ENCODE measurements at places on chromosomes 4 and X.

GRCh38 chr4:99349338-99349737, 3.2 kb downstream of the ADH1C start:
- no peak for DNase-seq

- DNase-seq, result peak; percentile 87
Observed at GRCh38 chrX:39782276-39782675, 315.5 kb downstream of the BCOR start.

DNA sequence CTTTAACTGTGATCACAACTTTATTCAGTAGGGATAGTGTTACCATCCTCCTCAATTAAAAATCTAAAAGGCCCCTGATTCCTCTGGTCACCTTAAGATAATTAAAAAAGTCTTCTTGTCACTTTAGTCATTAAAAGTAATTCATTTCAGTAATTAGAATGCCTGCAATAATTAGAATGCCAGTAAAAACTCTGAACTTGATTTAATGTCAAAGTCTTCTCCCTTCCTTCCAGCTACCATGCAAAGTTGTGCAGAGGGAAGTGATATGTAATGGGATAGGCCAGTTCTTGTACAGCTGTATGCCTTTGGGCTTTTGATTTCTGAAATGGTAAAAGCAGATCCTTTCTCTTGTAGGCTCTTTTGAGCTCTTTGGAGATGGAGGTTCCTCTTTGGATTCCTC, 417.2 kb downstream of the ADAM29 start:
- DNase-seq, result no peak

GRCh38 chr4:174418640-174419212, 103.6 kb downstream of the HPGD start:
- no peak for DNase-seq

- DNase-seq, result no peak
Observed at GRCh38 chrX:109533005-109533404, 3.6 kb upstream of the NXT2 start.

DNA sequence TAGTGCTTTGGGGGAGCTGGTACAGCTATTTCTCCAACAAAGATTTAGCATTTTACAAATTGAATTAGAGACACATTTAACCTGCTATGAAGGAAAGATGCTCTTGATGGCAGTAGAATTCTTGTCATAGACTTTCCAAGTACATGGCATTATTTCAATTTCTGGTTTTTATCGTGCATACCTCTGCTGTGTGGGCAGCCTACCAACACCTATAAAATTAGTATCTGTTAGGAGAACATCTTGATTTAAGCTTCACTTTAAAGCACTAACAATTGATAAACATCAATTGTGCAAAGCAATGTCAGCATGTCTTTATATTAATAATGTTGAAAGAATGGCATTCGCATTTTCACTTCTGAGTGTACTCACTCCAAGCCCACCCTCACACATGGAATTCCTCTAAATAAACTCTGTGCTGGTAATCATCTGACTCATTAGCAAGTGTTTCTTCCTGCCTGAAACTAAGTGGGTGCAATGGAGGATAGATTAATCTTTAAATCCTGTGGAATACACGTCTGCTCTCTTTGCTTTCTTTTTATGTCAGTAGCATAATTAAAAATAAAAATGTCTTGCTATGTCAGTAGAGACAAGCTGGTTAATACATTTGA, 279.8 kb upstream of the MAGEB18 start:
- no peak for DNase-seq

DNA sequence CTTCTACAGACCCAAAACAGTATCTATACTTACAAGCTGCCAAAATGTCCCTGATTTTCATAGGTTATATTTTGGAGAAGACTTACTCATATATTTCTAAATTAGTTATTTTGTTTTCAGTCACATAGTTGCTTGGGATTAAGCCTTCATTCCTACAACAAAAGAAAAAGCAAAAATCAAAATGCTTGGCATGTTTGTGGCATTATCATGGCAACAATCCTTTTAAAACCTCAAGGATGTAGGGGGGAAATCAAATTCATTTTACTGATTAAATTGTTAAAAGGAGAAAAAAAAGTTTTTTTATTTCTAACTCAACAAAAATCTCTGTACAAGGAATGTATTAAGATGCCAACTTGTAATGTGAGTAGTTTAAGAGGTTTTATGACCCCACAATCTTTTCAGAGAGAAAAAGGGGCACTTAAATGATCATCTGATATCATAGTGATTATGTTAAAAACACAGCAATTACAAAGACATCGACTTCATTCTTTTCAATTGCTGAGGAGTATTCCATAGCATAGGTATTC, 23.5 kb downstream of the TXK start:
- no peak for DNase-seq

GRCh38 chrX:23788521-23788920, 5.5 kb downstream of the SAT1 start:
- DNase-seq, result no peak

- no peak for DNase-seq
Observed at GRCh38 chr4:119493419-119493818, 135.2 kb downstream of the PDE5A start.

DNA sequence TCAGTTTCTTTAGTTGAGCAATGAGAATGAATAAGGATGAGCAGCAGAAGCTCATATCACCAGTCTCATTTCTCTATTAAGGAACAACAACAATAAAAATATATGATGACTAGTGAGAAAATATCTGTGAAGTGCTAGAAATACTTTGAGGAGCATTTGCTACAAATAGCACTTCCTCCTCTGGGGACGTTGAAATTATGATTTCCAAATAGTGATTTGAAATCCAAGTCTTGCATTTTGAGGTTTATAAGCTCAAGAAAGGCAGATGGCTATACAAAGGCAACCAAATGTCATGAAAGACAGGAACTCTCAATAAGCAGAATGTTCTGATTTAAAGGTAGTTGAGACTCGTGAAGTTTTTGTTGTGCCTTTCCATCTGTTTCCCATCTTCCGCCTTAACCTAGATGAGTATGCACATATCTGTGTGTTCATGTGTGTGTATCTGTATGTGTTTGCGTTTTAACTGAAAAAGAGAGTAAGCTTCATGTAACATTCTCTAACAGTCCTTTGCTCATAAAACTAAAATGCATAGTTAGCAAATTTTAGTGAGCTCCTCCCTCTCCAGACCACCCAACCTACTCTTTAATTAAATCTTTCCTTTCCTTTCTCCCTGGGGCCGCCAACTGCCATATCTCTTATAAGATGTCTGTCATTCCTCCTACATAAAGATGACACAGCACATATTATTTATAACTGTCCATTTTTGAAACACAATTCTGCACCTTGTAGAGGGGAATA, 222.6 kb upstream of the RASGEF1B start:
- no peak for DNase-seq

- DNase-seq, result no peak
Observed at GRCh38 chrX:138691186-138691585, 20.3 kb downstream of the FGF13 start.

DNA sequence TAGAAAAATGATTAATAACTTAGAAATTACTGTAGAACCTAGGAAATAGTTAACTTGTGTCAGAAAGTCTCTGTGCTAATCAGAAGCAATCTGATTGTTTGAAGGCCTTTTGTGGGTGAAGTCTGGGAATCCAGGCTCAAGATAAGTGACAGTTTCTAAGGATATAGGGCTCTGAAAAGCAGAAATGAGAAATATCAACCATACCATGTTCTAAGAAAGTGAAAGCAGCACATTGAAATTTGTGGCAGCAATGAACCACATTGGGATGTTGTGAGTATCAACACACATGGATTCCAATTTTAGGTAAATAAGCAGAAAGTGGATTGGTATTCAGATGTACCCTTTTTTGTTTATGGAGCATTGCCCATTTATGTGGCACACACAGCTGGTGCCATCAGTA, 464.6 kb downstream of the IL15 start:
- no peak for DNase-seq

DNA sequence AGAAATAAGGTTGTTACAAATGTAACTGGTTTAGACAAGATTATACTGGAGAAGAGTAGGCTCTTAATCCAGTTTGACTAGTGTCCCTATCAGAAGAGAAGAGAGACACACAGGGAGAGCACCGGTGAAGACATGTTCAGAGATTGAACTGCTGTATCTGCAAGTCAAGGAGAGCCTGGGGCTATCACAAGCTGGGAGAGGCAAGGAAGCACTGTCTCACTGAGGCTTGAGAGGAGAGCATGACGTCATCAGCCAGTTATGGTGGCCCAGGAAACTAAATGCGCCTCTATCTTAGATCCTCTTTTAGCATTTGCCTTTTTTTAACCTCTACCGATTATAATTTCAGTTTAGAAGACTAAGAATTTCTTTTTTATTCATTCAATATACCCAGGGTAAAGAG, 583.4 kb downstream of the TRAM1L1 start:
- DNase-seq, result no peak

- DNase-seq, result no peak
Observed at GRCh38 chr4:39818646-39819045, 120.7 kb downstream of the UBE2K start.

DNA sequence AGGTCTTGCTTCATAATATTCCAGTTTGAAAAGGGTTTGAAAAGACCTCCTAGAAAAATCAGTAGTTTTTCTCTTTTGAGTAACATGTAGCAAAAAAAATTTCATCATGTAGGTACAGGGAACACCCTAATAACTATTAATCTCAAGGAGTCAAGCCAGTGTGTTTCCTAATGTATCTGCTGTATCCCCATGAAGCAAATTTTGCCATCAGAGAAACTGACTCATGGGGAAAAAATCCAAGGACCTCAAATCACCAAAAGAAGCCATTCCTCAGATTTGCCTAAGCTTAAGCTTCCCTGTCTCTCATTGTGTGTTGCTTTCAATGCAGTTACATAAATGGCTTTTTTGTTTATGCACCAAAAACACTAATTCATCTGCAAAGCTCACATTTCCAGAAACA, 29.7 kb downstream of the F9 start:
- DNase-seq, result no peak

DNA sequence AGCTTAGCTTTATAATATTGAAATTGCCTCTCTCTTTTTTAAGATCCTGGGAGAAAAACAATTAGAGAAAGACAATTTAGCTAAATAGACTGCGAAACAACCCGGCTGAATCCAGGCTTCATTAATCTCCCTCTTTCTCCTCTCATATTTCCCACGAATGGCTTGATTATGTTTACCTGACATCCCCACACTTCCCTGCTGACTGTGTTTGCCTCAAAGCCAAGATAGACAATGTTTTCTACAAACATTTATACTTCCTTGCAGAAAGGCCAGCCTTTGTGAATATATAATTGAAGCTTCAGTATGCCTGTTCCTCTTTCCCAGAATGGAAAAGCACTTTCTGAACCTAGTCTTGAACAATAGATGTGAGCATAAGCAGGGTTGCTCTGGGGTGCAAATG, 566.8 kb downstream of the PDHA2 start:
- no peak for DNase-seq

GRCh38 chr4:175671491-175671934, 140.6 kb downstream of the GPM6A start:
- DNase-seq, result peak; percentile 83

DNA sequence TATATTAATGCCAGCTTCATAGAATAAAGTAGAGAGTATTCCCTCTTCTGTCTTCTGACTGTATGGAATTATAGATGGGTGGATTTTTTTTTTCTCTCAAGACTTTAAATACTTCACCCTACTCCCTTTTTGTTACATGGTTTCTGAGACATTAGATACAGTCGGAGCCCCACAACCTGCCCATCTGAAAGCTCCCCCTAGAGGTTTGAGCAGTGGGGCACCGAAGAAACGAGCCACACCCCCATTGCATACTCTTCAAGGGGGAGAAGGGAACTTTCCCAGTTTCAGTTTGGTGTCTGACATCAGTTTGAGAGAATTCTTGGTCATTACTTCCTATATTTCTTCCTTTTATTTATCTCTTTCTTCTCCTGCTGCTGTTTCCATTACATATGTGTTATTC, 437.6 kb upstream of the AGA start:
- peak; percentile 83 for DNase-seq

- DNase-seq, result no peak
Observed at GRCh38 chr4:183333983-183334382, 11.8 kb upstream of the CLDN24 start.

GRCh38 chr4:67678612-67679011, 22.3 kb downstream of the UBA6 start:
- DNase-seq, result no peak

GRCh38 chr4:3644849-3645627, 112.8 kb upstream of the LRPAP1 start:
- no peak for DNase-seq

- DNase-seq, result no peak
Observed at GRCh38 chr4:158025131-158025530, 147.7 kb downstream of the GASK1B start.

DNA sequence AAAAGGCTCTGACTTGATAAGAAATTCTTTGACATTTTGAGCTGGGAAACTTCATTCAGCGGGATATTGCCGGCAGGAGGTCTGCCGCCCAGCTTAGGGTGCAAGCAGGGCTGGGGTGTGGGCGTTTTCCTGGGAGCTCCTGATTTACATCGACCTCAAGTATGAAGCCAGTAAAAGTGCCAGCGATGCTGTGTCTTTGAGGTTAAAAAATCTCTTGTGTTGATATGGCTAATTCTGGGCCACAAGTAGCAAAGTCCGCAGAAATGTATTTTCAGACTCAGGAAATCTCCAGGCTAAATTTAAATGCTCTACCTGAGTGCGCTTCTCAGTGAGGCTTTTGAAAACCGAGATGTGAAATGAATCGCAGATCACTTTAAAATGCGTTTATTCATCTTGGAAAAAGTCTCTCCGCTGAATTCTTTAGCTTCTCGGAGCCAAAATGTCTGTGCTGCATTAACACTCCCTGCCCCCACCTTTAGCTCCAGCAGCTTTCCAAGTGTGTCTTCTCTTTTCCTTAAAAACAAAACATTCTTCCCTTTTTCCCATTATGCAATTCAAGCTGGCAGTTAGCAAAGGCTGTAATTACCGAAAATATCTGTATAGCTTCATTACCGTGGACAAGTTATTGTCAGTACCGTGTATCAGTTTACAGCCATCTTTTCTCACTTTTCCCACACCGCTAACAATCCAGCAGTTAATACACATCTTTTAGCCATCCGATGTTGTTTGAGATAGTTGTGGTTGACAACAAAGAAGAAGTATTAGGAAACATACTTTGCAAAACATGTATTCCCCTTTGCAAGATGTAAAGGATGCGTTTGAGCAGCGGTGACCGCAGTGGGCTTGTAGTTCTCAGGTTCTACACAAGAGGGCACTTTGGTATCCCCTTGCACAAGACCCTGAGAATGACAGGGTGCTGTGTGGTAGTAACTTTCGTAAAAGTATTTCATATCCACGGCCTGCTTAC, 136.0 kb upstream of the STX18 start:
- peak; percentile 85 for DNase-seq

- DNase-seq, result peak; percentile 88
Observed at GRCh38 chr4:144709159-144709558, 63.2 kb downstream of the HHIP start.

DNA sequence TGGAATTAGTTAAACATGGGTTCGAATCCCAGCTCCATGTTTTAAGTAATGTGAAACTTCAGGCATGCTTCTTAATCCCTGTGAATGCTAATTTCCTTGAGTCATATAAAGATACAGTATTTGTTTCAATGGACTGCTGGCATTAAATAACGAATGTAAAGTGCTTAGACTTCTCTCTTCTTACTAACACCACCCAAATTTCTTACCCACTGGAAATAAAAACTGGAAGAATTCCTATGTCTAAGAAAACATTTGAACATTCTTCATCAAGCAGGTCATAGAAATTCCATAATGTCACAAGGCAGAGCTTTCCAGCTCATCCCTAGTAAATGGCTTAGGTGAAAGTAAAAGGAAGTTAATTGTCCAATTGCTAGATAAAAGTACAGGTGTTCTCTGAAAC, 172.5 kb downstream of the ANK2 start:
- DNase-seq, result no peak

GRCh38 chr4:112855058-112855457, 194.4 kb upstream of the ANK2 start:
- DNase-seq, result no peak

All from endodermal cell (in vitro differentiated cells).